ENCODE measurements at places on chromosomes 7 and 10. TPM values are rescaled to one million over a fixed set of nuclear protein-coding genes. Genes with fewer than 3 reads are reported as not detected.

DNA sequence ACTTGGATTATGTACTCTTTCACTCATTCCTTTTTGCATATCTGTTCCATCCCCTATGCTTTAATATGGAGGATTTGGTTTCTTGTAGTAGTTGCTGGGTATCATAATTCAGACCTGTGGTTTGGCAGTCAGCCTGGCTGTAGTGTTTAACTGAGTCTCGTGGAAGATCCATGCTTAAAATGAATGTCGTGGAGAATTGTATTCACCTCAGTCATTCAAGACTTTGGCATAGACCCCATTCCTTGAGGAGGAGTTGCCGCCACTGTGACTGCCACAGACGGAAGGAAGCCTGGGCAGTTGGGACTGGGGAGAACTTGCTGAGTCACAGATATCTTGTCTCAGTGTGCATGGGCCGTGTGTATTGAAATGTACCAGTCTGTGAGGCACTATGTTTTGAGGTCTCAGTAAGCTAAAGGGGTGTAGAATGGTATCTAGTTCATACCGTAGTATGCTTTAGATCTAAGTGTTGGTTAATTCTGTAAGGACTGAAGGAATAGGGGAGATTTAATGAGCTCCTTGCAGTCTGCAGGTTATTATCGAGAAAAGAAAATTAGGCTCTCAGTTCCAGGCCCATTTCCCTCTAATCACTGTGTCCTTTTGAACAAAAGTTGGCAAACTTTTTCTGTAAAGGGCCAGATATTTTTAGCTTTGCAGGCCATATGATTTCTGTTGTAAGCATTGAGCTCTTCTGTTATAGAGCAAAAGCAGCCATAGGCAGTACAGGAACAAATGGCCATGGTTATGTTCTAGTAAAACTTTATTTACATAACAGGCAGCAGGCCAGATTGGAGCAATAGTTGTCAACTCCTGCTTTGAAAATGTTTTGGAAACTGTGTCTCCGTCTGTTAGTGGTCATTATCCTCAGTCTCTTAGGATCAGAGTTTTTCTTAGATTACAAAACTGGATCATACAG is 76.8 kb downstream of the TPST1 start:
- DNase-seq = peak; percentile 46

The SNX10 gene
- total RNA-seq = 7.7 TPM

The ARHGEF35 gene
- 0.29 TPM for total RNA-seq

GRCh38 chr10:92241501-92241900 is 49.4 kb downstream of the CPEB3 start:
- no peak for DNase-seq

DNA sequence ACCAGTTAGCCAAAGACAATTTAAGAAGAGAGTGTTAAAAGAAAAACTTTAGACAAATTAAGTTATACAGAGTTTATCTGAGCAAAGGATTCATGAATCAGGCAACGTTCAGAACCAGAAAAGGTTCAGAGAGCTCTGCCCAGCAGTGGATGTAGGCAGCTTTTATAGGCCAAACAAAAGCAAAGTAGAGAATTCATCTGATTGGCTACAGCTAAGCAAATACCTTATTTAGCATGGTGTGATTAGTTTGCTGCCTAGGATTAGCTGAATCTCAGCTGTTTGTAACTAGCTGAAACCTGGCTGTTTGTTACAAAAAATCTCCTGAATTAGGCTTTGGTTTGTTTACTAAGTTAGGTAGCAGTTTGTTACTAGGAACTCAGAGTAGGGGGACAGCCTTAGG is 66.0 kb downstream of the SLC25A40 start:
- DNase-seq = no peak

DNA sequence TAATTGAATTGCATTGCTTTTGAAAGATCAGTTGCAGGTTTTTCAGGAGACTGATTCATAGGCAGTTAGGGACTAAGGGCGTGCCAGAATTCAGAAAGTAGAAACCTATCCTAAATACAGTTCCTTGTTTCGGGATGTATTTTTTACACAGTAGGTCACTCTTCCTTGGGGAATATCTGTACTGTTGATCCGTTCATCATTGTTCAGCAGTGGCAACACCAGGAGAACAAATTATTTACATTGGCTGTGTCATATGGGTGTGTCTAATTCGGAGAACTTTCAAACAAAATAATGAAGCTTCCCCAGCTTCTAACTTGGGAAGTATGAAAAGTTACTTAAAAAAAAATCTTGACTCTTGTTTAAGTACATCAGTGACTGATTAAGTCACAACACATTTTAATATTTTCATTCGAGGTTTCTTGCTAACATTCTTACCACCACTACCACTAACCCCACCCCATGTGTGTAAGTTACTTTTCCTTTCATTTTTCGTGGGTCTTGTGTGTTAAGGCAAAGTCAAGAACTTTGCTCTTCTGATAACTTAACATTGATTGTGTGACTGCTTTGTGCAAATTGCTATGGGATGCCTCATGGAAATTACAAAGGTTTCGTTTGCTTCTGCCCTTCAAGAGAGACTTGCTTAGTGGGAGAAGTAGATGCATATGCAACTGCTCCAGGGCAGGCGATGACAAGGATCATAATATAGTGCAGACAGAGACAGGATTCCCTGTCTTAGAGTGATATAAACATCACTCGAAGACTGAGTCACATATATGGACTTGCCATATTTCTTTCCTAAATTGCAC is 43.8 kb upstream of the RPA3 start:
- DNase-seq = no peak

GRCh38 chr10:67609996-67610793 is 85.8 kb downstream of the CTNNA3 start:
- no peak for DNase-seq

The BTBD16 gene
- total RNA-seq = 0.46 TPM

The ERVW-1 gene
- not detected for total RNA-seq

The MYO1G gene
- total RNA-seq = 1.0 TPM

DNA sequence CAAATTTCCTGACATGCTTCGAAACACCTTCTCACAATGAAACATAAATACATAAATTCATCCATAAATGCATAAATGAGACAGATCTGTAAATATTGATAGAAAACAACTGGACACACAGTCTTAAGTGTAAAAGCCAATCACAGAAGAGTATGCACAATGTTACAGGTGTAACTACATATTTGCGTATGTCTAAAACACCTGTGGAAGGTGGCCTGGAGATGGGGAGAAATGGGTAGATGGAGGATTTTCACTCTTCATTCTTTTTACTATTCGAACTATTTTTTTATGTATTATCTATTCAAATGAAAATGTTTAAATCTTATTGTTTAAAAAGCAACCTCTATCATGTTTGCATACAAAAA is 860 bp downstream of the IQUB start:
- DNase-seq = no peak

The OPN4 gene
- total RNA-seq = not detected

- DNase-seq = no peak
Observed at GRCh38 chr7:945147-945555, 9.3 kb downstream of the ADAP1 start.

- DNase-seq = no peak
Observed at GRCh38 chr10:74799721-74800221, 26.6 kb upstream of the KAT6B start.

The NME8 gene
- not detected for total RNA-seq

The VWDE gene
- total RNA-seq = not detected

DNA sequence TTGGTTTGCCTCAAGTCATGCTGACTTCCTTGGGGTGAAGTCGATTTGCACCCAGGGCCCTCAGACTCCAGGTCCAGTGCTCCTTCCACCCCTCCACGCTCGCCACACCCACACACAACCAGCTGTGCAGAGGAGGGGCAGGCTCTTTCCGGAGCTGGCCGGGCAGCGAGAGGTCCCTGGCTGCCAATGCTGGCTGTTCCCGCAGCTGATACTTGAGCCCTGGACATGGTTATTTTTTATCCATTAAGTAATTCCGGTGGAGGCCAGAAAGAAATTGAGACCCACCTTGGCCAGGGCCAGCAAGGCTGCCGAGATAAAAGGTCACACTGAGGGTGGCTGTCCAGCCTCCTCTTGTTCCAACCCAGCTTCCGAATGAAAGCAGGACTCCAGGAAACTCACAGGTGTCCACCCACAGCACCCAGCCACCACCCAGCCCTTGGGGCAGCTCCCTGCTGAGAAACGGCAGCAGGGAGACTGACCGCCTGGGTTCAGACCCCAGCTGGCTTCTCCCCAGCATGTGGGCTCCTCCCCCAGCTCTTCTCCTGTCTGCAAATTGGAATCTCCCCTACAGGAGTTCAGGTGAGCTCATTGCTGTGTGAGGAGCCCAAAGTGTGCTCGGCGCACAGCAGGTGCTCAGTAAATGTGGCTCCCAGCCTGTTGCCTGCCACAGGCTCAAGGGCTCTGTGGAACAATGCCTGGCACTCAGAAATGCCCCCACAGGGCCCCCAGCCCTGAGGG is 77.8 kb downstream of the PDGFA start:
- no peak for DNase-seq

GRCh38 chr10:132946806-132947546 is 4.6 kb upstream of the CFAP46 start:
- no peak for DNase-seq

The MICALL2 gene
- 19.7 TPM for total RNA-seq

DNA sequence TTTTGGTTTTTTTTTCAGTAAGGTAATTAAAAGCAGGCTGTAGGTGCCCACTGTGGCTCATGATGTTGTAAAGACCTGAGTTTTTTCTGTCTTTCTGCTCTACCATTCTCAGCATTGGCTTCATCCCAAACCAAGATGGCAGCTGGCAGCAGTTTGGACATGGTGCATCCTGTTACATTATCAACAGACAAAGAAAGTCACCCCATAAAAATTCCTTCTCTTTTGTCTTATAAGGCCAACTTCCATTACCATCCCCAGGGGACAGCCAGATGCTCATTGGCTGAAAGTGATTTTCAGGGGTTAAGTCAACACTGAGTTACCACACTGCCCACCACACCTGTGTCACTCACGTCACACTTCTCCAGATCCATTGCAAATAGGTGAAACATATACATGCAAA is 558.4 kb downstream of the SDK1 start:
- DNase-seq = no peak

The CXCL12 gene
- total RNA-seq = 146 TPM

GRCh38 chr7:105678811-105679495 is 97.7 kb upstream of the EFCAB10 start:
- DNase-seq = peak; percentile 77

GRCh38 chr7:111987115-111987826 is 218.9 kb downstream of the DOCK4 start:
- no peak for DNase-seq

DNA sequence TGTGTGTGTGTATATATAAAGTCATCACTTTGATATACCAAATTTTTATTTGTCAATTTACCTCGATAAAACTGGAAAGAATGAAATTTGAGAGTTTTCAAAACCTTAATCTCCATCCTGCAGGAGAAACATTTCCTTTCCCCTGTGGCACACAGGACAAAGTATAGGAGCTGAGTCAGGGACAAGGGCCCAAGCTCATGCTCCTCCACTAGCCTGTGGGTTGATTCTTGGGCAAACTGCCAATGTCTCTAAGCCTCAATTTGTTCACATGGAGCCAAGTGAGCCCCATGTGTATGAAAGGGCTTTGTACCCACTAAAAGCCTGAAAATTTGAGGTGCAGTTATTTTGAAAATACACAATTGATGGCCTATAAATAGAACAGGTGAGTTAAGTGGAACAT is 60.3 kb upstream of the IL6 start:
- DNase-seq = no peak

GRCh38 chr7:22860784-22861482 is 38.3 kb upstream of the TOMM7 start:
- no peak for DNase-seq

DNA sequence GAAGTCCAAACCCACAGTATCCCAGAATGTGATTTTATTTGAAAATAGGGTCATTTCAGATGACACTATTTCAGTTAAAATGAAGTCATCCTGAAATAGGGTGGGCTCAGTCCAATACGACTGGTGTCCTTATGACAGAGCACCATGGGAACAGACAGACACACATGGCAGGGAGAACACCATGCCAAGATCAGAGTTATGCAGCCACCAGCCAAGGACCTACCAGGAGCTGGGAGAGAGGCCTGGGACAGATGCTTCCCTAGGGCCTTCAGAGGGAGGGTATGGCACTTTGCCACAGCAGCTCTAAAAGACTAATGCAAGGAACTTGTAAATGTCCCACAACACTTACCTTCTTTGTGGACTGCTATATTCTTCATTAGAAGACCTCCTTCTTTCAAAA is 226.5 kb downstream of the NEBL start:
- DNase-seq = no peak

- no peak for DNase-seq
Observed at GRCh38 chr7:96188174-96188581, 133.7 kb downstream of the SLC25A13 start.

The COL17A1 gene
- total RNA-seq = 0.98 TPM

- no peak for DNase-seq
Observed at GRCh38 chr7:28469562-28469961, 57.2 kb downstream of the CREB5 start.

The GNG11 gene
- 33.0 TPM for total RNA-seq

GRCh38 chr7:155257482-155258225 is 40.0 kb upstream of the INSIG1 start:
- peak; percentile 71 for DNase-seq

DNA sequence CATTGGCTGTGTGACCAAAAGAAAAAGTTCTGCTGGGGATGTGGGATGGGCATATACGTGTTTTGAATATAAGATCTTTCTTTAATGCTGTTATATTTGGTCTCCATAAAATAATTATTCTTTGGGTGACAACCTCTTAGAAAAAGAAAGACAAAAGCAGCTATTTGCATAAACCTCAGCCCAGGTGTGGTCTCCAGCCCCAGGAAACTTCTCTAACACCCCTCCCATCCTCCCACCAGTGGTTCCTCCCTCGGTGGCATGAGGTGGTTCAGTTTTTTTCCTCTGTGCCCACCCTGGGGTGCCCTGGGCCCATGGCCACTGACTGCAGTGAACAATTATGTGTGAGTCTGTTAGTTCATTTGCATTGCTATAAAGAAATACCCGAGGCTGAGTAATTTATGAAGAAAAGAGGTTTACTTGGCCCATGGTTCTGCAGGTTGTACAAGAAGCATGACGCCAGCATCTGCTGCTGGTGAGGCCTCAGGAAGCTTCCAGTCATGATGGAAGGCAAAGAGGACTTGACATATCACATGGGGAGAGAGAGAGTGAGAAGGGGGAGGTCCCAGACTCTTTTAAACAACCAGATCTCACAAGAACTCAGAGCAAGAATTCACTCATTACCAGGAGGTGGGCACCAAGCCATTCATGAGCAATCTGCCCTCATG is 165.9 kb downstream of the CUX1 start:
- no peak for DNase-seq

- no peak for DNase-seq
Observed at GRCh38 chr7:131057015-131057793, 270.5 kb upstream of the MKLN1 start.

DNA sequence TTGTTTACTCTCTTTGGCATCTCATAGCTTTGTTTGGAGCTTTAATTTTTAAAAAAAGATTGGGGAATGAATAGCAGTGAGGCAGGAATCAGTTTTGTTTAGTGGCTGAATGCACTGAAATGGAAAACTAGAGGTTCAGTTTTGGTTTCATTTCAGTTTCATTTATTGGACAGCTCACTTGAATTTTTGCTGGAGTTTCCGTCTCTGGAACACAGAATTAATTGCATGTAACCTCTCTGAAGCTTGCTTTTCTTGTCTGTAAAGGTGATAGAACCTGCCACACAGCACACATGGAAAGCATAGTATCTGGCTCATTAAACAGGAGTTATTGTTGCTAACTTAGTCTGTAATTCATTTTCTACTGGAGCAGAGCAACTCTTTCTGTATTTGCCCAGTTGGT is 7.1 kb downstream of the GRM8 start:
- DNase-seq = no peak

GRCh38 chr7:101664893-101665471 is 35.9 kb upstream of the MYL10 start:
- DNase-seq = no peak

Data from uterus (tissue), 4 donors.